ENCODE measurements at places on chromosomes 13 and 19.
A peak's percentile ranks its signal among the peaks of the same experiment; 100 is the strongest.

GRCh38 chr13:53341144-53341510 is 312.5 kb downstream of the OLFM4 start:
- no peak for DNase-seq

- no peak for DNase-seq
Measured at GRCh38 chr13:111347438-111347837, 27.0 kb downstream of the TEX29 start.

GRCh38 chr19:33436360-33437345 is 63.1 kb downstream of the CEBPG start:
- DNase-seq, result no peak

DNA sequence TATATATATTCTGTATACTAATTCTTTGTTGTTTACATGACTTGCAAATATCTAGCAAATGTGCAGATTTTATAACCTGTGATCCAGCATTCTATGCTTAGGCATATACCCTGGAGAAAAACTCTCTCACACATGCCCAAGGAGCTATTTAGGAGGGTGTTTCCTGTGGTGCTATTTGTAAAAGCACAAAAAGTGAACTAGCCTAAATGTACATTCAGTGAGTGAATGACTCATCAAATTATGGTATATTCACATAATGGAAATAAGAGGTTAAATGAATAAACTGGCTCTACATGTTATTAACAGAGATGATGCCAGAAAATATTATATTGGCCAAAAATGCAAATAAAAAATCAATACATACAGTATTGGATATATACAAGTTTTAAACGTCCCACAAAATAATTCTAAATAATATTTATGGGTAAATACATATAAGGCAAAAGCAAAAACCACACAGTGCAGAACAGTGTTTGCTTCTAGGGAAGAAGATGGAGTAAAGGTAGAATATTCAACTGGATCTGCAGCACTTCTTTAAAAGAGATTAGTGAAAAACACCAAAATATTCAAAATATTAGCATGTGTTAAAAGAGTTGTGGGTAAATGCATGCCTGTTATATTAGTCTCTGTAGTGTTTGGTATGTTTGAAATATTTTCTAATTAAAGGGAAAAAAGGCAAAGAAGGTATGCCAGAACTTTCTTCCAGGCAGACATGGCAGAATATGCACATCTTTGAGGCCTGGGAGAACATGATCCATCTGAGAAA is 344.7 kb downstream of the KLF5 start:
- DNase-seq, result no peak

DNA sequence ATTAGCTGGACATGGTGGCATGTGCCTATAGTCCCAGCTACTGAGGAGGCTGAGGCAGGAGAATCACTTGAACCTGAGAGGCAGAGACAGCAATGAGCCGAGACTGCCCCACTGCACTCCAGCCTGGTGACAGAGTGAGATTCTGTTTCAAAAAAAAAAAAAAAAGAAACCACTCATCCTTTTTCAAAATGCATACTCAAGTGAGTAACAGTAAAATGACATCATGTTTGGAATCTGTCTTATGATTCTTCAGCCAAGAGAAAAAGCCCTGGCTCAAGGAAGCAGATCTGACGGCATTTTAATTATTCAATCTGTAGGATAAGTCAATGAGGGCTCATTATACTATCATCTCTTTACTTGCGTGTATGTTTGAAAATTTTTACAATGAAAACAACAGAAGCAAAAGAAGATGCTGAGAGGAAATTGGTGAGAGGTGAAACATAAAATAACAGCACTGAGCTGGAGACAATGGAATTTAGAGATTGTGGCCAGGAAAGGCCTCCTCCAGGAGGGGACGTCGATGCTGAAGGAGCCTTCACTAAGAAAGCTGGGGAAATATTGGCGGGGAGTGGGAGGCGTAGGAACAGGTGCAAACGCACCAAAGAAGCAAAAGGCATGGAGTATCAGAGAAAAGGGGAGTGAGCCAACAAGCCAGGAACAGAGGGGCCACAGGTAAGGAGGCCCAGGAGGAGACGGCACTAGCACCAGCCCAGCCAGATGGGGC is 12.9 kb upstream of the CCNE1 start:
- no peak for DNase-seq

DNA sequence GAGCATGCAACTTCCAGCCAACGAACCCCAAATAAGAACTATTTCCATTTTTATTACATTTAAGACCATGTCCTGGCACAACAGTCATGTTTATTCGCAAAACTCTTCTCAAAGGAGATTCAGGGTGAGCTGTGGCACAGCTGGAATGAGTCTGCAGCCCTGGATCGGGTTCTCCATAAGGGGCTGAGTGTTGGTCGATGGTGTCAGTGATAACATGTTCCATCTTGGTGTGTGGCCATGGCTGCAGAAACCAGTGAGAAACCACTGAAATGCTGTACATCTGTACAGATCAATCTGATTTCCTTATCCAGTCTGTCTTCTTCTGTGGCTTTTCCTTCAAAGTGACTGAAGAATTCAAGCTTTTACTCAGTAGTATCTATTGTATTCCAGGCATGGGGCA is 15.2 kb downstream of the FAM124A start:
- no peak for DNase-seq

GRCh38 chr13:42992764-42993122 is 702 bp upstream of the EPSTI1 start:
- DNase-seq, result no peak

DNA sequence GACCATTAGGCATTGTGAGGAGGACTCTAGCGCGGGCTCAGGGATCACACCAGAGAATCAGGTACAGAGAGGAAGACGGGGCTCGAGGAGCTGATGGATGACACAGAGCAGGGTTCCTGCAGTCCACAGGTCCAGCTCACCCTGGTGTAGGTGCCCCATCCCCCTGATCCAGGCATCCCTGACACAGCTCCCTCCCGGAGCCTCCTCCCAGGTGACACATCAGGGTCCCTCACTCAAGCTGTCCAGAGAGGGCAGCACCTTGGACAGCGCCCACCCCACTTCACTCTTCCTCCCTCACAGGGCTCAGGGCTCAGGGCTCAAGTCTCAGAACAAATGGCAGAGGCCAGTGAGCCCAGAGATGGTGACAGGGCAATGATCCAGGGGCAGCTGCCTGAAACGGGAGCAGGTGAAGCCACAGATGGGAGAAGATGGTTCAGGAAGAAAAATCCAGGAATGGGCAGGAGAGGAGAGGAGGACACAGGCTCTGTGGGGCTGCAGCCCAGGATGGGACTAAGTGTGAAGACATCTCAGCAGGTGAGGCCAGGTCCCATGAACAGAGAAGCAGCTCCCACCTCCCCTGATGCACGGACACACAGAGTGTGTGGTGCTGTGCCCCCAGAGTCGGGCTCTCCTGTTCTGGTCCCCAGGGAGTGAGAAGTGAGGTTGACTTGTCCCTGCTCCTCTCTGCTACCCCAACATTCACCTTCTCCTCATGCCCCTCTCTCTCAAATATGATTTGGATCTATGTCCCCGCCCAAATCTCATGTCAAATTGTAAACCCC is 2.8 kb upstream of the CEACAM5 start:
- DNase-seq, result no peak

- DNase-seq, result no peak
Measured at GRCh38 chr13:36920616-36921185, 663 bp upstream of the SMAD9 start.

DNA sequence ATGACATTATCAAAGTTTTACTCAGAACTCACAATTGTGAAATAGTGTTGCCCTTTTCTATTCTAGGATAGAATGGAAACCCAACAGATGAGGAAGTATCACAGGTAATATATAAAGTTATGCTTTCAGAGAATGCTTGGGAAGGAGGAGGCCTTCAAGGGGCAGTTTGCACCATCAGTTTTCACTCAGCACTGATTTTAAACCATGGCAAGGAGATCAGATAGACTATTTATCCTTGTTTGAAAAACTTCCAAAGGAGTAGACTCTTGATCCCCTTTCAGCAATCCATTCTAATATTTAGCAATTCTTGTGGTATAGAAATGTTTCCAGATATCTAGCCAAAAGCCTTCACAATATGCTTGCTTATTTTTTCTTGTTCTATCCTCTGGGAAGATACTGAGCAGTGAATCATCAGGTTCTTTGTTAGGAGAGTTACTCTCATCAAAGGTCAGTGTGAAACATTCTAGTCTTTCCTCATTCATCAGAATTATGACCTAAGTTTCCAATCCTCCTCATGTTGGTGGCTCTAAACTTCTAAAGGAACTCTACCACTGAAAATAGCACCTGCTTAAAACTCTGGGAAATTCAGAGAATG is 3.8 kb downstream of the GPC6 start:
- DNase-seq, result no peak

GRCh38 chr19:5123646-5124045 is 154.7 kb downstream of the KDM4B start:
- DNase-seq, result no peak

- no peak for DNase-seq
Measured at GRCh38 chr13:41419206-41419605, 38.1 kb upstream of the RGCC start.

DNA sequence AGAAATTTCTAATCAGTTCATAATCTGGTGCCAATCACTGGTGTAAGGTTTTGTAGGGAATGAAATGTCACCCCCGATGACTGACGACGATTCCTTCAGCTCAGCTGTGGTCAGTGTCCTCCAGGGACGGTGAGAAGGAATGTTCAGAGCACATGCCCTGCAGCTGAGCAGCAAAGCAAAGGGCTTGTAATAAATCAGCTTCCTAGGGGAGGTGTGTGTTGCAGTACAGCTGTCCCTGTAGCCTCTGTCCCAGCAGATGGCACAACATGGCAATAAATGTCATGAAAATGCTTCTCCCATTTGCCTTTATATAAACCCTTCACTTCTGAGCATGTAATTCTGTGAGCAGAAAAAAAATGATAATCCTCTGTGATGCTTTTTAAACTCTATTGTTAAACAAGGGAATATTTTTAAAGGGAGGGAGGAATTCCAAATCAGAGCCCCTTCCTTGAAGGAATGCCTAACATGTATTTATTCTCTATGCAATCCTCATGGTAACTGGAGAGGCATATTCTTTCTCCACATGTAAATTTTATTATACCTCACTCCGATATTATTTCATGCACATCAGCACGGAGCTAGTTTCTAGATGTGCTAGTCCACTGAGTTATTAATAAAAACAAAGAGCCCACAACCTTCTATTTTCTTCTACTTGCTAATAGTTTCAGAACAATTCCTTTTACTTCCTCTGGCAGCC is 102.5 kb downstream of the FAM216B start:
- no peak for DNase-seq

GRCh38 chr19:2949939-2950285 is 5.1 kb upstream of the ZNF77 start:
- no peak for DNase-seq

DNA sequence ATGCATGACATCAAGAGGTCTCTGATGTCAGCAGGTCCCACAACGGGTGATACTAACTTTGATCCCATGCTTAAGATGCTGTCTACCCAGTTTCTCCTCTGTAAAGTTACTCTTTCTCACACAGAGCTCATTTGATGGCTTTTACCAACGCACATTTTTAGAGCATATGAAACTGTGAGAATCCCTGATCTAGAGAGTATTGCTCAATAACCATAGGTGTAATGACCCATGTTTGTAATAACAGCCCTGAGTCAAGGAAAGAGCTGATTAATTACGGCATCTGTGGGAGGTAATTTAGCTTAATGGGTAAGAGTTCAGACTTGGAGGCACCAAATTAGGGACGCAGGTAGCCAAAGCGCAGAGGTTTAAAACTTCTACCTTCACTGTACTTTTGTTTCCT is 18.0 kb upstream of the IZUMO2 start:
- no peak for DNase-seq

DNA sequence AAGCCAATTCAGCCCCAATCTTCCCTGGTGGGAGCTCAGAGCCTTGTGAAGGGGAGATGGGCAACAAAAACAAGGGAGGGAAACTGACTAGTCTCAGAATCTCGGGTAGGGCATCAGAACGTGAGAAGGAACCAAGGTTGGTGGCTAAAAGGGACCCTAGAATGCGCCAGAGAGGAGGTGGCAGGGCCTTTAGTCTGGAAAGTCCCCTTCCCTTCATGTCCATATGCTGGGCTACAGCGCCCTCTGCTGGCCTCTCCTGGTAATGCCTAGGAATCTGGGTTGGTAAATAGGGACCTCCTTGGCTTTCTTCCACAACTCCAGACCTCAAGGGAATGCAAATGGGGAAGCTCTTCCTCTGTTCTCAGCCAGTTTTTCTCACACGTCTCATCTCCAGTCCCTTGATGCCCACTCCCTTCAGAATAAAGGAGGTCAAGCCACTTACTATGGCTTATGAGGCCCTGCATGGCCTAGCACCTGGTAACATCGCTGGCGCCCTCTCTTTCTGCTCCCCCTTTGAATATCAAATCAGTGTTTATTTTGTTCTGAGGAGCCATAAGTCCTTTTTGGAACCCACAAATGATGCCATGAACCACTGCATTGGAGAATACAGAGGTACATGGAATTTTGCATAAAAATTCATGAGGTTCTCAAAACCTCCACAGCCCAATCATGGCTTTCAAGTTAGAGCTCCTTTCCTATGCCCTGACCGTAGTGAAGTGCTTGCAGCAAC is 1.4 kb upstream of the CCDC97 start:
- DNase-seq, result peak; percentile 100

DNA sequence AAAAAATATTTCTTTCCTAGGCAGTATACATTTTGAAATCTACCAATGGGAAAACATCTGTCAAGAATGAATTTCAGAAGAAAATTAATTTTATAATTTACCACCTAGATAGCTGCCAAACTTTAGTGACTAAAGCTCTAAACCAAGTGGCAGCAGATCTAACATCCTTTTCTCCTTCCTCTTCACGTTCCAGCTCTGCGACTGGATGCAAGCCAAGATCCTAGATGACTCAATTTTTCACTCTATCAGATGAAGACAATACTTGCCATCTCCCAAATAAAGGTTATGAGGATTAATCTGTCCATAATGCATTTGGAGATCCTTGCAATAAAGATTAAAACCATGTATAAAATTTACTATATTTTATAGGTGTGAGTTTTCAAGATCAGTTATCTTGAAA is 66.7 kb upstream of the MIR17HG start:
- no peak for DNase-seq

DNA sequence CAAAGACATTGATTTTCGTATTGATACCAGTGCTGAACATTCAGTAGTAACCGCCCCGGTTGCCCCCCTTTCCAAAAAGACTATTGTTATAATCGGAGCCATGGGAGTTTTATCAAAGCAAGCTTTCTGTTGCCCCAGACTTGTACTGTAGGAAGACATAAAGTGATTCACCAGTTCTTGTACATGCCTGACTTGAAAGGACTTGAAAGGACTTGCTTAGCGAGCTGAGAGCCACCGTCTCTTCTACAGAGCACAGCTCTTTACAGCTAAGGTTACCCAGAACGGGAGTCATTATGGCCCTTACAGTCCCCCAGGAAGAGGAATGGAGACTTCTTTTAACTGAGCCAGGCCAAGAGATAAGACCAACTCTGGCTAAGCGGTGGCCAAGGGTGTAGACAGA is 5.1 kb downstream of the ZNF816 start:
- DNase-seq, result no peak

- DNase-seq, result no peak
Measured at GRCh38 chr13:21511849-21512248, 52.7 kb upstream of the ZDHHC20 start.

DNA sequence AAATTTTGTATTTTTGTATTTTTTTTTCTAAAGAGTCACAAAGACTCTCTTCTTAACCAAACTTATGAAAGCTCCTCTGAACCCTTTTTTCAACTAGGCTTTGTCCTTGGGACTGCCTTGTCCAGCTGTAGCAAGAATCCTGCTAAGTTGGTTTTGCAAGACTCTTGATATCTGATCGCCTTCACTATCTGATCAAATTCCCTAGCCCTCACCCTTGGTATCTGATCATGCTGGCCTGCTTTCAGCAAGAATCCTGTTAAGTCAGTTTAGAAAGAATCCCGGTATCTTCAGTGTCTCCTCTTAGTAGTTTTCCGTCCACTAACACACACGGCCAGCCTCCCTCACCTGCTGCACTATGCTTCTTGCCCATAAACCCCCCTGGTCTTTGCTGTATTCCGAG is 1.9 kb upstream of the SIGLEC5 start:
- no peak for DNase-seq
